Upper lobe of left lung (tissue), 6 donors: ENCODE measurements at places on chromosomes 2 and 18. TPM values are rescaled to one million over a fixed set of nuclear protein-coding genes. Genes with fewer than 3 reads are reported as not detected.

Gene DSG2
- 8.7 TPM for total RNA-seq

Gene AGAP1
- 26.3 TPM for total RNA-seq

Gene NAT8
- total RNA-seq: not detected

Gene PSMA8
- total RNA-seq: 1.3 TPM

DNA sequence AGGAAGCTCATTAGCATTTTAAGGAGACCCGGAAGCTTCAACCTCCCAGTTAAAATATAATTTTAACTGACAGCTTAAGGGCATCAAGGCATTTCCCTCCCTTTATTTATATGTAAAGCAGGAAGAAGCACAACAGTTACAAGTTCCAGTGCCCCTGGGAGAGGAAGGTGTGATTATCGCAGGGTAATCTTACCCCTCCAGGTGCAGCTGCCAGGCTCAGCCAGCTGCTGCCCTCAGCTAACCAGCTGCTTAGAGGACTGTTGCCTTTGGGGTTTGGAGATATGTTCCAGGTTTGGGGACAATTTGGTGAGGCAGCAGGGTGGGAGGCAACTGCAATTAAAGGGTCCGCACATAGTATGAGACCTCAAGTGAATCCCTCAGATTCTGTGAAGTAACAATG, 55.3 kb upstream of the SETBP1 start:
- H3K27me3 ChIP-seq: no peaks in the 10 kb centered on the region
- H3K4me3 ChIP-seq: no peak overlapping the region
- no peaks in the 10 kb centered on the region for H3K4me1 ChIP-seq
- H3K27ac ChIP-seq: no peak overlapping the region
- DNase-seq: no peak

GRCh38 chr2:161956738-161957137, 117.3 kb downstream of the DPP4 start:
- H3K4me3 ChIP-seq: no peak overlapping the region
- DNase-seq: no peak
- H3K27me3 ChIP-seq: no peaks in the 10 kb centered on the region
- H3K36me3 ChIP-seq: no peaks in the 10 kb centered on the region
- no peaks in the 10 kb centered on the region for H3K4me1 ChIP-seq

GRCh38 chr2:186544255-186544675, 45.6 kb upstream of the ITGAV start:
- no peak overlapping the region for H3K4me3 ChIP-seq
- DNase-seq: no peak
- H3K4me1 ChIP-seq: peaks cover 19% of the 10 kb centered on the region
- H3K36me3 ChIP-seq: no peaks in the 10 kb centered on the region
- no peaks in the 10 kb centered on the region for H3K27me3 ChIP-seq

DNA sequence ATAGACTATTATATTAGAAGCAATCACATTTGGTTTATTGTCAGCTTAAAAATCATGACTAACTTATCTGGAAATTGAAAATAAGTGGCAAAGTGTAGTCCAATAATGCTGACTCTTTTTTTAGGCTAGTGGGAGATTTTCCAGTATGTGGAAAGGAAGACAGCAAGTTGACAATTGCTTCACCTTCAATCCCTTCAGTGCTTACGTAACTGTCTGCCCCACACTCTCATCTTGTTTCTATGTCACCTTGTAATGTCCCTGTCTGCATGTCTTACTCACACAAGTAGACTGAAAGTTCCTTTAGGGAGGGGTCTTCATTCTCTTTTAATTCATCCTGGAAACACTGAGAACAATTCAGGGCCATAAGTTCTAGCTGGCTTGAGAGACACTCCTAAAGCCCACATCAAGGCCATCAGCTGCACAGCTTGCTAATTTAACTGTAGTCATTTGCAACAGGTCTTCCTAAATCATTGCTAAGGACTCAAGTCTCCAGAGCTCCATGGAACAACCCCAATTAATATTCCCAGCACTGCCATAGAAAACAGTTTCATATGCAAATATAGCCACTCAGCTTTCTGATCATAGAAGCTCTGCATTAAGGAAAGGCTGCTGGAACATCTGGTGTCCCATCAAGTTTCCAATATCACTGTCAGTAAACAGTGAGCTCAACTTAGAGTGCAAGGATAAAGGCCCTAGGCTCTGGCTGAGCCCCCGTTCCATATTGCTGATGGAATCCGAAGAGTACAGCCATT, 230.5 kb downstream of the ETAA1 start:
- H3K27me3 ChIP-seq: no peaks in the 10 kb centered on the region
- no peak for DNase-seq

DNA sequence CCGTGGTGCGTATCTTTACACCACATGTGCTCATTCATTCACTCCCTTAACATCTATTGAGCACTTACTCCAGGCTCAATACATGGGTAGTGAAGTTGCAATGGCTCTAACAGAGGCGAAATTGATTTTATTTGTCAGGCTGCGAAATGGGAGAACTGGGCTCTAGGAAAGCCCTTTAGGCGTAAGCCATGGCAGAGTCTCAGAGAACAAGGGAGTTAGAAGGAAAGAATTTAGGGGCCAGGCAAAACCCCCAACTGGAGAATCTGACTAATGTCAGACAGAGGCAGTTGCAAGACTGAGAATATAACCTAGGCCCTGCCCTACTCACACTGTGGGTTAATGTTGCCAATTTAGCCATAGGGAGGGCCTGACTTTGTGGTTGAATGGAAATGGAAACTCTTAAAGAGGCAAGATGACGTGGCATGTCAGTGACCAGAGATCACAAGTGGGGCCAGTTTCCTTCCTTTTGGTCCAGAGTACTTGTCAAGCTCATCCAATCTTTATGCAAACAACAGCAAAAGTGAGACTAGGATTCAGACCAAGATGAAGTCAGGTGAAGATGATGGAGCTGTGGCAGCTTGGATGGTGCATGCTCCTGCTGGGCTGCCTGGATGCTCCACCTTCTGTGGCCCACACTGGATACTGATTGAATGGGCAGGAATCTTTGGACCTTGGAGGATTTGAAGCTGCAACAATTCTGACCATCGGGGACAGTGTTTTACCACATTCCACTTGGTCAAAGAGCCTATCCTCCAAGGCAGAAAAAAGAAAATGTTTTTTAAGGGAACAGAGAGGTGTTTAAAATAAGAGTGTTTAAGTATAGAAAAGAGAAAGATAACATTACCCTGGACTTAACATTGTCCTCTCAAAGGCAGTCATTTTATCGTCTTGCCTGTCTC, 92.2 kb downstream of the CAPN13 start:
- H3K27me3 ChIP-seq: no peaks in the 10 kb centered on the region
- H3K27ac ChIP-seq: no peak overlapping the region
- H3K4me3 ChIP-seq: no peak overlapping the region
- no peaks in the 10 kb centered on the region for H3K36me3 ChIP-seq

DNA sequence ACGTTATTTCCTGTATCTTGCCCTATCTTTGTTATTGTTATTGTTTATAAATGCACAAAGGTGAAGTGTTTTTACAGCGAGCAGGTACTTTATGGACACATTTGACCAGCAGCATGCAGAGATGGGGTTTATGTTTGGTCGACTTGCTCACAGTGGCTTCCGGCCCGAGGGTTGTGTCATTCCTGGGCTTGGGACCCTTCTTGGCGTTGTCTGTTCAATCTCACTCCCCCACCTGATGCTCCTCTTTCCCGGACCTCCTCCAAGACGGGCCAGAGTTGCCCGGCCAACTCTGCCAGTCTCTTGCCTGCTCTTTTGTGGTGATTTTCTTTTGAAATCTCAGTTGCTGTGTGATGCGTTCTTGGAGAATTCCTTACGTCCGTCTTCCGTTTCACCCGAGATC, 153.9 kb downstream of the TWIST2 start:
- H3K27me3 ChIP-seq: no peaks in the 10 kb centered on the region
- H3K27ac ChIP-seq: no peak overlapping the region
- H3K36me3 ChIP-seq: no peaks in the 10 kb centered on the region
- H3K4me3 ChIP-seq: no peak overlapping the region
- no peaks in the 10 kb centered on the region for H3K4me1 ChIP-seq

DNA sequence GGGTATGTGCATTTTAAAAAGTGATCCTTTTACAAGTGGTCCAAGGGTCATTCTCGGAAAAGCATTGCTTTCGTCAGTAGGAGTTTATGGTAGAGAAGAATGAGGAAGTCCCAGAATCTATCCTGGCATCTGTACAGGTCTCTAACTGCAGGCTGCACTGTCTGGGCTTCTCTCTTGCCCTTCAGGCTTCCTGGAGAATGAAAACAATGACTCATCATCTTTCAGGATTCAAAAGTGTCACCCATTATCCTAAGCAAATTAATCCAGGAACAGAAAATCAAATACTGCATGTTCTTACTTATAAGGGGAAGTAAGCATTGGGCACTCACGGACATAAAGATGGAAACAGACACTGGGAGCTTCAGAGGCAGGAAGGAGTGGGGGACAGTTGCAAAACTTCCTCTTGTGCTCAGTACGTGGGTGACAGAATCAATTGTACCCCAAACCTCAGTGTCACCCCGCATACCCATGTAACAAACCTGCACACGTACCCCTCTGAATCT, 60.2 kb upstream of the TXNDC2 start:
- no peaks in the 10 kb centered on the region for H3K27me3 ChIP-seq
- no peak for DNase-seq
- H3K4me1 ChIP-seq: peaks cover 43% of the 10 kb centered on the region

DNA sequence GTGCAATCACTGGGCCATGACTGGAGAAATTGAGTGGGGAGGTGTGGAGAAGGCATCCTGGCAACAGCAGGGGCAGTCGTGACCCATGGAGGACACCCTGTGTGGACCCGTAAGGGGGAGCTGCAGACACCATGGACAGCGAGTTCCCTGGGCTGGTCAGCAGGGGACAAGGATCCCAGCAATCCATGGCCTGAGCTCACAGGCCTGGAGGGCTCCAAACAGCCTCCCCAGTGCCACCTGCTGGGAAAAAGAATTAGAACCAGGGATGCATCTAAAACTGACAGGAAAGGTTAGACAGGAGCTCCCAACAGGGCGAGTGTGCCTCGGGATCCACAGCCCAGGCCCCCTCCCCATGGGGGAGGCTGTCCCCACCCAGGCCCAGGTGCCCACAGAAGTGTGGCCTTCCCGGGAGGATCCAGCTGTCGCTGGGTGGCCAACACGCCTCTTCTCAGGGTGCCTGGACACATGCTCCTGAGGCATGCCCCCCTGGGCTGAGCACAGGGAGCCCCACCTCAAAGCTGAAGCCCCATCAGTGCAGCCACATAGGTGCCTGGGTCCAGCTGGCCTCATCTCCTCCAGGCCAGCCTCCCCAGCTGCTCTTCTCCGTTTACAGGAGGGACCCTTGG, 20.5 kb upstream of the KIF1A start:
- no peak overlapping the region for H3K4me3 ChIP-seq
- no peak overlapping the region for H3K27ac ChIP-seq
- peak; percentile 47 for DNase-seq
- H3K36me3 ChIP-seq: no peaks in the 10 kb centered on the region
- H3K27me3 ChIP-seq: no peaks in the 10 kb centered on the region

GRCh38 chr2:240627736-240628506, 2.6 kb downstream of the GPR35 start:
- H3K27me3 ChIP-seq: no peaks in the 10 kb centered on the region
- H3K4me1 ChIP-seq: no peaks in the 10 kb centered on the region
- no peak overlapping the region for H3K4me3 ChIP-seq
- H3K36me3 ChIP-seq: no peaks in the 10 kb centered on the region
